ENCODE measurements at places on chromosomes 12 and 14.
A peak's percentile ranks its signal among the peaks of the same experiment; 100 is the strongest.

DNA sequence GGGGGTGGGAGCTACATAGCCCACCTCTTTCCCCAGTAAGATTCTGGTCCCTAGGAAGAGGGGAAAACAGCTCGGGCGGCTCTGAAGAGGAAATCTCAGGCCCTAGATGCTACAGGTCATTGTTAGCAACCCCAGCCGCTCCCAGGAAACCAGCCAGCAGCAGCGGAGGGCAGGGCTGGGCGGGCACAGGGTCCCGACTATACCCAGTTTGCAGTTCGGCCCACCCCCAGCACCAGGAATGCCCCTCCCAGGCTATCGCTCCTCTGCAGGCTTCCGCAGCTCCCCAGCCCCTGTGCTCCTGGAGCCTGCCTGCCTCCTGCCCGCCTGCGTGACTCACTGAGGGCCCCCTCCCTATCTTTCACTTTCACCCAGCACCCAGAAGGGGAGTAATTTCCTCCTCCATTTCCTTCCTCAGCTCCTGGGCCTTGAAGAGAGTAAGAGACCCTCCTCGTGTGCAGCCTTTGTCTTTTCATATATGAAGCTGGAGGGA is 27.2 kb upstream of the PNMA1 start:
- DNase-seq: no peak

DNA sequence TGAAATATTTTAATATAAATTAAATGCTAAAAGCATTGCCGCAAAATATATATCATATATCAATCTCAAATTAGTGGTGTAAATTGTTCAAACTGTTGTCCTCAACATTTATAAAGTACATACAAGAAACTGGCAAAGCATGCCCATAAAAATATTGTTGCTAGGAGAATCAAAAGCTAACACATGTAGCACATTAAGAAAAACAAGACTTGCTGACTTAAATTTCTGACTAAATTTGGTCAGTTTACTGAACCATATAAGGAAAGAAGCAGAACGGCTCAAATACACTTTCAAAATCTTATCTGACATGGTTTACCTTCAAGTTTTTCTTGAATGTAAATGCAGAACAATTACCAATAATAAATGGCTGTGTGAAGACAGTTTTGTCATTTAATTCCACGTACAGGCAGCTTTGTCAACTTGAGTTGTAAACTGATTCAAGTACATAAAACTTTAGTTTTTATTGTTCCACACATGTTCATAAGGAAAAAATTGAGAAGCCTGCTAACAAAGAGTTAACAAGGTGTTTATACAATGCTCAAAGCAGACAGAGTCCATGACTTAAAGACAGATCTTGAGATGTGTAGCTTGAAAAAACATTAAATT is 50.4 kb downstream of the PPP1R12A start:
- no peak for DNase-seq

- DNase-seq: no peak
These were observed 177.9 kb downstream of the RBM19 start for GRCh38 chr12:113788020-113788856.

DNA sequence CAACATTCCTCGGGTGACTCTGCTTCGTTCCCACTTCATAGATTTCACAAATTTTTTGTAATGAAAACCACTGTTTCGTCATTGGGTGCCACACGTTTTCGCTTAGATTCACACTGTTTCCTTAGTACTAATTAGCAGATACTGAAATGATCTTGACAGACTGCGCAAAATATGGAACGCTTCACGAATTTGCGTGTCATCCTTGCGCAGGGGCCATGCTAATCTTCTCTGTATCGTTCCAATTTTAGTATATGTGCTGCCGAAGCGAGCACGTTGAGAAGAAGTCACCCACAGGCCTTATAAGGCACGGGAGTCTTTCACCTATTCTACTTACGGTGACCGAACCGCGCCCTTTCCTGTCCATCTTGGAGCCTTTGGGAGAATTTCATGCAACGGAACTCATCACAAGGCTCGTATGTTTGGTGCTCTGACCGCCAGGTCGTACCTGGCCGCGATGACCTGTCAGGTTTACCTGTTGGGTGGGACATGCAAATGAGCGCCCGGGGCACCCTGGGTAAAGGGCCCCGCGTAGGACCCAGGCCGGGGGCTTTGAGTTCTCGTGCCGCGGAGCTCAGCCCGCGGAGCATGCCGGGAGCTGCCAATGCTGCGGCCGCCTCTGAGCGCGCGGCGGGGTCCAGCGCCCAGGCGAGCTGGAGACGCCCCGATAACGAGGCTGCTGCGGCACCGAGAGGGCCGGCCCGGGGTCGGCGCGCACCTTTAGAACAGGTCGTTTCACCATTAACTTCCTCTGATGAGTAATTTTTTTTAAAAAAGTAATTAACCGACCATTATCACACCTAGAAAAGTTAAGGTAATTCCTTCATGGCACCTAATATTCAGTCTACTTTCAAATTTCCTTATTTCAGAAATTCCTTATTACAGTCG is at the start of gene RNU6-8:
RNU6-8 (minus strand) TSS at position 272 of the 885 bp plus-strand sequence.
- DNase-seq: peak; percentile 73

DNA sequence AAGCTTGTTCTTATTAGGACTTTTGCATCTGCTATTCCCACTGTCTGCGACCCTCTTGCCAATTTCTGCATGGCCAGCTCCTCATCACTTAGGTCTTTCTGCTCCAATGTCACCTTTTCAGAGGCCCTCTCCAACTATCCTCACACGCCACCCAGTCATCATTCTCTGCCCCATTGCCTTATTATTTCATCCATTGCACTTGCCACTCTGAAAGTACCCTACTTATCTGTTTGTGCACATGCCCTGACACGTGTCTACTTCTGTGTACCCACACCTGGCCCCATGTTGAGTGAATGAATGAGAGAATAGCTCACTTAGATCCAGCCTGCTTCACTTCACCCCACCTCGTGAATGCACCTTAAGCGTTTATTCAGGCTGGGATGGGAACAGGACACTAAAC is 218.7 kb upstream of the TBX3 start:
- DNase-seq: no peak

- DNase-seq: no peak
These were observed 129.1 kb upstream of the TBX3 start for GRCh38 chr12:114812858-114813761.

DNA sequence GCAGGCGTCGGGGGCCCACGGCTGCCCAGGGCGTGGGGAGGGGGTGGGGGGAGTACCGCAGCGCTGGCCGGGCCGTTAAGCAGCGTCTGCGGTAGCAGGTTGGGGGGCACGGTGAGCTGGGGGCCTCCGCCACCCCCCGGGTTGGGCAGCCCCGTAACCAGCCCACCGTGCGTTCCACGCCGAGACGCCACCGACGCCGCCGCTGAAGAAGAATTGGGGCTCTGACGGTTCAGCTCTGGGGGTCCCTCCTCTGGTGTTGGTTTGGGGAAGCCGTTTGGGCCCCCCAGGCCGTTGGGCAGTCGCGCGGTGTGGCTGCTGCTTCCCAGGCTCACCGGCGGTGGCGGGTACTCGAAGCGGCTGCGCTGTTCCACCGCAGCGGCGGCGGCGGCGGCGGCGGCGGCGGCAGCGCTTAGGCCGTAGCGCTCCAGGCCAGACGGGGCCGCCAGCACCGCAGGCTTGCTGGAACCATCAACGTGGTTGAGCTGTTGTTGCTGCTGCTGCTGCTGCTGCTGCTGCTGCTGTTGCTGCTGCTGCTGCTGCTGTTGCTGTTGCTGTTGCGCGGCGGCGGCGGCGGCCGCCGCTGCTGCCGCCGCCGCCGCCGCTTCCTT is 1.5 kb downstream of the IRF2BPL start:
- DNase-seq: no peak

GRCh38 chr12:32309811-32310736 is 89.3 kb upstream of the FGD4 start:
- DNase-seq: no peak

GRCh38 chr12:15044471-15044870 is 71.6 kb downstream of the PDE6H start:
- no peak for DNase-seq

GRCh38 chr14:92675421-92675820 is 73.0 kb downstream of the LGMN start:
- no peak for DNase-seq

DNA sequence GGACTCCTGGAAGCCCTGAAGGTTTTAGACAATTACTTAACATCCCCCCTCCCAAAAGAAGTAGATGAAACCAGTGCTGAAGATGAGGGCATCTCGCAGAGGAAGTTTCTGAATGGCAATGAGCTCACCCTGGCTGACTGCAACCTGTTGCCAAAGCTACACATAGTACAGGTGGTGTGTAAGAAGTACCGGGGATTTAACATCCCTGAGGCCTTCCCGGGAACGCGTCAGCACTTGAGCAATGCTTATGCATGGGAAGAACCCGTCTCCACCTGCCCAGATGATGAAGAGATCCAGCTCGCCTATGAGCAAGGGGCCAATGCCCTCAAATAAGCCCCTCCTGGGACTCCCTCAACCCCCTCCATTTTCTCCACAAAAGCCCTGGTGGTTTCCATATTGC is 10.6 kb upstream of the SPPL3 start:
- DNase-seq: no peak

DNA sequence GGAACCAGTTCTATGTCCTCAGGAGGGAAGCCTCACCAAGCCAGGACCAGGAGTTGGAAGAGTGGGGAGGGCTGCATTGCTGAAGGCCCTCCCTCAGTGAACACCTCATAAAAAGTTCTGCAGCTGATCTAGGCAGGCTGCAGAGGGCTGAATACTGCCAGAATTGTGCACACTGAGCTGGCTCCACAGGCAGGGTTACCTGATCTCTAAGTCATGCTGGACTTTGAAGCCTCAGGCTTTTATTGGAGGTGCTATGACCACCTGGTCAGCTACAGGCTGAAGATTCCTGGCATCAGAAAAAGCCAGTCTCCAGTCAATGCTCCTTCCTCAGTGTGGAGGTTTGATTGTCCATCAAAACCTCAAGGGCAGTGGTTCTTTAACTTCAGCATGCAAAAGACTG is 39.7 kb downstream of the FOS start:
- DNase-seq: no peak

DNA sequence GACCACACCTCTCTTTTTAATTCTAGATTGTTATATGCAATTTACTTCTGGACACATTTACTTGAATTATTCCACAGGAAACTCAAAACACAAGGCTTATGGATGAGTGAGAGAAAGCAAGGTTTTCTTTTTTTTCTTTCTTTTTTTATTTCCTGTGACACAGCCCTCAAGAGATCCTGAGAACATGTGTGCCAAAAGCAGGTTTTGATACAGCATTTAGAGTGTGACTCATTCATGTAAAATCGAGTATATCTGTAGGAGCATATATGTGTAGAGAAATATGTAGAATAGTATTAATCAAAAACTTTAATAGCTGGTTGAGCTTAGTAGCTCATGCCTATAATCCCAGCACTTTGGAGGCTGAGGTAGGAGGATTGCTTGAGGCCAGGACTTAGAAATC is 4.4 kb upstream of the MAX start:
- DNase-seq: no peak

- no peak for DNase-seq
These were observed 148.4 kb upstream of the PLEKHG7 start for GRCh38 chr12:92554158-92555073.

- DNase-seq: no peak
These were observed 77.0 kb downstream of the ADGRD1 start for GRCh38 chr12:131030472-131031328.

DNA sequence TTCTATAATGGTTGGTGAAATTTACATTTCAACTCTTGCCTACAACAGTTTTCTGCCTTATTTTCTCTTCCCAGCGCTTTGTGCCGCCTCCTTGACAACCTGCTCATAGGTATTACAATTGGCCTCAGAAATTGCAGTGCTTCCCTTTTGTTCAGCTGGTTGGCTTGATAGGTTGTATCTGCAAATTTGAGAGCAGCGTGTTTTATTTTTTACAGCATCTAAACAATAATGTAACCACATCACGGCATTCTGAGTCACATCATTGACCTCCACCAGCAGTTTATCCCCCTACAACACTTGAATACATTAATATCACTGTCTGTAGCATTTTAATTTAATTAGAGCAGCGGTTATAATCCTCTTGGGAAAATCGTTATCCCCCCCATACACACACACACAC is 99.4 kb downstream of the ETV6 start:
- DNase-seq: no peak

DNA sequence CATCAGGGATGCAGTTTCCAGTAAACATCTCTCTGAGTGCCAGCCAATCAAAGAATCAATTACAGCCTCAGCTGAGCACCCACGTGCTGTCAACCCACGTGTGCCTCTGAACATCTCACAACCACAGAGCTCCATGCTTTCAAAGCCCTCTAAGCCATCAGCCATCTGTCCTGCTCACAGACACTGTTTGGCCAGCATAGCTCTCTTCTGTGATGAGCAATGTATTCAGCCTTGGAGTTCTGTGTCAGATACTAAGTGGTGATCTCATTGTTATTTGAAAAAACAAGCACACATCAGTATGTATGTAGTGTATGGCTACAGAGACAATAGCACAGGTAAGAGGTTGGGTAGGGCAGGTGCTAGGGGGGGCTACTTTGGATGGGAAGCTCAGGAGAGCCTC is 94.3 kb downstream of the RGS6 start:
- no peak for DNase-seq

GRCh38 chr12:92898755-92899154 is 30.3 kb downstream of the EEA1 start:
- DNase-seq: no peak

- DNase-seq: peak; percentile 82
These were observed 1.3 kb upstream of the TEDC1 start for GRCh38 chr14:105489542-105490266.

- DNase-seq: no peak
These were observed 337.2 kb downstream of the RPS29 start for GRCh38 chr14:49249022-49249421.

- no peak for DNase-seq
These were observed 22.6 kb downstream of the TSPAN8 start for GRCh38 chr12:71135077-71135811.

DNA sequence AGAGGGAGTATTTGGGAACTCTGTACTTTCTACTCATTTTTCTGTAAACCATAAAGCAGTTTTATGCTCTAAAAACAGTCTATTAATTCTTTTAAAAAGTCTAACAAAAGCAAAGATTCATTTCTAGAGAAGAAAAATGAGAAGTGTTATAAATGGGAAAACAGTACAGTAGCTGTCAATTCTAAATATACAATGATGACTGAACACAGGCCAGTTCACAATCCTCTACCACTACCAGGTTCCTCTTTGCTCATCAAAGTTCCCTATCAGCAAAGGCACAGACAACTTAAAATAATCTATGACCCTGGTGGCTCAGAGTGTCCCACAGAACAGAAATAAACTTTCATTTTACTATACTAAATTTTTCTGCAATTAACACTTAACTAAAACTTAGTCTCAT is 12.5 kb downstream of the NAA25 start:
- DNase-seq: no peak

DNA sequence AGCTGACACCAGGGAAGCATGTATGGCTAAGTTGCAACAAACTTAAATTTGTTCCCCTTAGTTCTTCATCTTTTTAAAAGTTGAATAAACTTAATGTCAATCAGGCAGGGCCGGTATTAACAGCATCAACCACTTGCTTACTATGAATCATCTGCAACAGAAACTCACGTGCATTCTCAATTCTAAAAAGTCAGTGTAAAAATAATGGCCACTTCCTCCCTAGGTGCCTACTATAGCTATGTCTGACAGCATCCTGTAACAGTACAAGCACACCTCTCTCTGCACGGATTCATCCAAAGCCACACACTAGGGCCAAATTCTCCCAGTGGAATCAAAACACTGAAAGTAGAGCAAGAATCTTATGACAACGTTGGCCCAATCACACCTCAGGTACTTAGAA is 48.6 kb downstream of the PPP1R36 start:
- DNase-seq: no peak

- no peak for DNase-seq
These were observed 70.6 kb upstream of the MYF6 start for GRCh38 chr12:80636832-80637231.
